ENCODE measurements at places on chromosomes 5 and 9.

DNA sequence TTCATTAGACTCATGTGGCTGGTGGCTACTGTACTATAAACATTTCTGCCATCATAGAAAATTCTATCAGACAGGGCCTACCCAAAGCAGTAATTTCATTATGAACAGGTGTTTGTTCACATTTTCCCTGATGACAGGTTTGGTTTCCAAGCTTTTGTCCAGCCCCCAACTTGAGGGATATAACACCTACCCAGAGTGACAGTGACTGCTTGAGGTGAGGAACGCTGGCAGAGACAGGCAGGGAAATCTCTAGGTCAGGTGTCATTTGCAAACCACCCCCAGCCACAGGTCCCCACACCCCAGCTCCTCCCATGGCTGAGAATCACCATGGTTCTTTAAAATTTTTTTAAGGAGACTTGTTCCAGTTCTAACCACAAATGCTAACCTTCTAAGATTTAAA lies 25.5 kb downstream of the GOLM1 start:
- no peak for DNase-seq

GRCh38 chr5:11497651-11498050 lies 406.6 kb downstream of the CTNND2 start:
- no peak for DNase-seq

DNA sequence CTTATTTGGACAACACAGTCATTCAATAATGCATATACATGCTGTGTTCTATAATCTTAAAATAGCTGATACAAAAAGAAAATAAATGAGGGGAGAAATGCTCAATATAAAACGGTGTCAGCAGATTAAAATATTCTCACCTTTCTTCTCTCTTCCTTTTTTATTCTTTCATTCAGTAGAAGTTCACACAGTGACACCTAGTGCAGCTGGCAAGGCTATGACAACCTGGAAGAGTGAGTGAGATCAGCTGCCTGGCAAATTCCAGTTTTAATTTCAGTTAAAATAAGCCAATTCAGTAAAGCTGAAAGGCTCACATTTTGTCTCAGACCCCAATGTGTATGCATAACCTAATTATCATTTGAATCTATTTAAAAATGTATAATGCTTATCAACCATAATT lies 150.3 kb downstream of the RASEF start:
- DNase-seq, result no peak

GRCh38 chr9:4936823-4937222 lies 48.2 kb upstream of the JAK2 start:
- DNase-seq, result no peak

DNA sequence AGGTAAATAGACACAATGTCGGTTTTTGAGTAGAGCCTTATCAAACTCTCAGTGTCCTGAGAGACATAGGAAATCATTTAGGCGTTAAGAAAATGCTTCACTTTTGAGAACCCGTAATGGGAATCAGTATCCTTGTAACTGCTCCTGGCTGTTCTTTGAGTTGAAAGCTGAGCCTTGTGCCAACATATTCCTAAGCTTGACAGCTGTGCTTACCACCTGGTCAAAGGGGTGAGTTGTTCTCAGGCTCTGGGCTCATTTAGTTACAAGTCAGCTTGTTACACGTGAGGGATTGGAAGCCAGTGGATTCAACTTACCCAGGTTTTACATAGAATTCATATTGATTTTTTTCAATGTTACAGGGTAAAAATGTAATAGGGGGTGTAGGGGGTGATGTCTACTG lies 145.9 kb downstream of the GABRB2 start:
- no peak for DNase-seq

DNA sequence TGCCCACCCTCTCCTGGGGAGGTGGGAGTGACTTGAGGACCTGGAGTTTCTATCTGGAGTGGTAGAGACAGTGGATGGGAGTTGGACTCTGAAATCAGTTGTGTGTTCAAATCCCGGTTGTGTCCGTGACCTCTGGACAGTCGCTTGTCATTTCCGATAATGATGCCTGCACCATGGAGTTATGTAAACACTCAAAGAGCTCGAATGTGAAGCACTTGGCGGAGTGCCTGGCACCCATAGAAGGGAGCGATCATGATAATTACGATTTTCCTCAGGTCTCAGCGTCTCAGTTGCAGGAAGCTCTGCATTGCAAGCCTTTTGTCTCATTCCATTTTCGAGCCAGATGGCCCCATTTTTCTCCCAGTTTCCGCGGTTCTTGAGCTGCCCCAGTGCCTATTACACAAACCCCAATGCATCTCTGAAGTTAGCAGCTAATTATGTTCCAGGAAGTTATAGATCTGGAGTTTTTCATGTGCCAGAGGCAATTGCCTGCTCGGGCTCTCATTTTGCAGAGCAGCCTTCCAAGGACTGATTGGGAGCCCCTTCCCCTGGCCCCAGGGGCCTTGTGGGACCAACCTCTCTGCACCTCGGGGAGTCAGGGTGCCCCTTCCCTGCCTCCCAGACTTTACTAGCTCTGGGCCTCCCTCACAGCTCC lies 175.5 kb upstream of the MVB12B start:
- DNase-seq, result no peak

DNA sequence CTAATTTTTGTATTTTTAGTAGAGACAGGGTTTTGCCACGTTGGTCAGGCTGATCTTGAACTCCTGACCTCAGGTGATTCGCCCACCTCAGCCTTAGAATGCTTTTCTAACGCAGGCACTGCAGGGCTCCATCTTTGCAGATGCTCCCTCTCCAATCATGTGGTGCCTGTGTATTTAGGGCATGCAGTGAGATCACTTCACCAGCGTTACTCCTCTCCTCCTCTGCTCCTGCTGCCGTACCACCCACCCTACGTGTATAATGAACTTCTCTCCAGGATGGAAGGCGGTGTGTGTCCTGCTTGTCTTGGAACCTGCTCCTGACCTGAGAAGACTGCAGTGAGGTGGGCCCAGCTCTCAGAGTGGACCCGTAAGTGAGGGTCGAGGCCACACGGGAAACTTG lies 13.6 kb upstream of the CFAP157 start:
- DNase-seq, result no peak

DNA sequence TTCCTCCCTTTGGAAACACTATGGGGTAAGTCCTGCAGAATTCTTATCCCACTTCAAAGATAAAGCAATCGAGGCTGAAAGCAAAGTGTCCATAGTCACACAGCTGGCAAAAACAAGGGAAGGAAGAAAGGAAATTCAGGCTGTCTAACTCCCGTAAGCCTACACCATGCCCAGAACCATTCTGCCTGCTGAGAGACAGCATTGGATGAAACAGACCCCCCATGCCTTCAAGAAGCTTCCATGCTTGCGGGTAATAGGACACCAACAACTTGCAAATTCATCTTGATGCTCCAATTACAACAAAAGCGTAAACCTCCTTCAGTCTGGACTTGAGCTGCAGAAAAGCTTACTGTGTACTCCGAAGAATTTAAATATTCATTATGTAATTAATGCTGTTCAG lies 181.1 kb upstream of the WWC1 start:
- DNase-seq, result no peak

DNA sequence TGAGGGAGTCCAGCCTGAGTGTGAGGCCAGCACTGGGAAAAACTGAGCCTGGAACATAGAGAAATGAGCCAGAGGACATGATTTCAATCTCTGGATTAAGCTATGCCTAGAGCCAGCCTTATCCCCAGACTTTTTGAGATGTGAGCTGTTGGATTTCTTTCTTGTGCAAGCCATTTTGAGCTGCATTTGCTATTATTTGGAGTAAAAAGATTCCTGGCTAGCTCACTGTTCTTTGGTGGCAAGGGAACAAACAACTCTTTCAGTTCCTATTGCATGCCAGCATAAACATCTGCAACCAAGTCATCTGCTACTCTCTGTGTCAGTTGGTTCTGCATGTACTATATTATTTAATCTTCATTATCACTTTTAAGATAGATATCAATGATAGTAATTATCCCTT lies 70.1 kb upstream of the MAN2A1 start:
- DNase-seq, result no peak

DNA sequence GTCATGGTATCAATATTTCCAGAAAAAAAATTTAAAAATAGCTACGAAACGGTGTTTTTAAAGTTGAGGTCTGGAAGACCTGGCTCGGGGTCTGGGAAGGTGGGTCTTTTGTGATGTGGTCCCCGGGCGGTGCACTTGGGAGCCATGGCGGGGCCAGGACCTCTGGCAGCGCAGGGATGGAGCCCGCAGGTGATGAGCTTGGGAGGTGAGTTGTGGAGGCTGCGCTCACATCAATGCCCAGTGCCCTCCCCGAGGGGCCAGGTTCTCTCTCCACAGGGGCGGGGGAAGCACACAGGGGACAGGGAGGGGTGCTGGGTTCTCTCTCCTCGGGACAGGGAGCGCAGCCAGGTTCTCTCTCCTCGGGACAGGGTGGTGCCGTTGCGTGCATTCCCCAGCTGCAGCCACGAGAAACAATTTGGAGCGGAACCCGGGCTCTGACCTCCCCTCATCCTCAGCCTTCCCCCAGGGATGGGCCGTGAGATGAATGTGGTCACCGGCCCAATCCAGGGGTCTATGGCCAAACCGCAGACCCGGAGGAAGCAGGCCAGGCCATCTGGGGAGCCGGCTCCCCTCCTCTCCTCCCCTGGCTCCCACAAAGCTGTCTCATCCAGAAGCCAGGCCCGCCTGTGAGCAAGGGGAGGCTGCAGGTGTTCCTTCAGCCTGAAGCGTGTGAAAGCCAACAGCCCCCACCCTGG lies 25.8 kb downstream of the DBH start:
- no peak for DNase-seq

GRCh38 chr5:36494841-36495601 lies 111.4 kb upstream of the SLC1A3 start:
- no peak for DNase-seq

- DNase-seq, result no peak
Observed at GRCh38 chr5:148014276-148014675, 49.5 kb upstream of the SPINK5 start.

DNA sequence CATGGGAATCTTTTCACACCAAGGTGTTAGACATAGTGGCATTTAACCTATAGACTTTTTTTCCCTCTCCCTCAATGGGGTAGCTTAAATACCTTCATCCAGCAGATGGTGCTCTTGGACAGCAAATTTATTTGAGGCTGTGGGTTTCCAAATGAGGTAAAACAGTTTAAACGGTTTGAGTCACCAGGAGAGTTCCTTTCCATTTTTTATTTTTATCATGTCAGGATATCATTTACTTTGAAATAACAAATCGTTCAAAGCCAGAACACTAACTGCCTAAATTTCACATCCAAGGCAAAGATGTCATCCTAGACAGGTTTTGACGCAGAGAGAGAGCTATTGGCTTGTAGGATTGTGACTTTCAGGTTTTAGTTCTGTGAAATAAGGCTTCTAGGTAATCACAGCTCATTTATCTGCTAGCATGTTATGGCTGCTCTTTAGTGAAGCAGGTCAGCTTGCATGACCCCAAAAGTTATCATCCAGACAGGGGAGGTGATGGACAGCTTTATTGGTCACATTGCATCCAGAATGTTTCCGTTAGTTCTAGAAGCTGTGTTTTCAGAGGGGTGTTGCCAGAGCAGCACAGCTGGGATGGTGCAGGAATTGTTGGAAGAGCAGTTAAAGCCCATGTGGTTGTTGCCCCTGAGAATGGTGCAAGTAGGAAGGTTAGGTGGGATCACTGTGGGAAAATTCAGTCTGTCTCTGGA lies 69.8 kb downstream of the KDM4C start:
- no peak for DNase-seq

DNA sequence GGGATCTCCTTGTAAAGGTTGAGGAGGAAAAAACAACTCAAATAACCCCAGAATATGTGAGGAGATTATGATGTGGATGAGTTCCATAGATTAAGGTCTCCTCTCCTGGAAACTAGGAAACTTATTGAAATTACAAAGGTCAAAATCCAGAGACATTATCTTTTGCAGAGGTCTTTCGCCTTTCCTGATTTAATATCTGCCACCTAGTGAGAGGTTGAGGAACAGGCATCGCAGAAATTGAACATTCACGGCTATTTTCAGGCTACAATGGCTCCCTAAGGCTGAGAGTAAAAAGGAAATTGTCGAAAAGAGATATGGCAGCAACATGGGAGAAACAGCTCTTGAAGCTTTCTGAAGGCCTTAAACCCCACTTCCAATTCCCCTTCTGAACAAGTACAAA lies 127.5 kb upstream of the PLCXD3 start:
- no peak for DNase-seq

GRCh38 chr9:35110327-35110761 lies 5.3 kb downstream of the ATOSB start:
- DNase-seq, result no peak

- DNase-seq, result no peak
Observed at GRCh38 chr5:56900858-56901578, 8.4 kb upstream of the SETD9 start.

- no peak for DNase-seq
Observed at GRCh38 chr9:136327304-136327974, at the start of gene GPSM1. Gene GPSM1 (plus strand): TSS chr9:136327539. CDS start chr9:136327696, 157 bp downstream.

DNA sequence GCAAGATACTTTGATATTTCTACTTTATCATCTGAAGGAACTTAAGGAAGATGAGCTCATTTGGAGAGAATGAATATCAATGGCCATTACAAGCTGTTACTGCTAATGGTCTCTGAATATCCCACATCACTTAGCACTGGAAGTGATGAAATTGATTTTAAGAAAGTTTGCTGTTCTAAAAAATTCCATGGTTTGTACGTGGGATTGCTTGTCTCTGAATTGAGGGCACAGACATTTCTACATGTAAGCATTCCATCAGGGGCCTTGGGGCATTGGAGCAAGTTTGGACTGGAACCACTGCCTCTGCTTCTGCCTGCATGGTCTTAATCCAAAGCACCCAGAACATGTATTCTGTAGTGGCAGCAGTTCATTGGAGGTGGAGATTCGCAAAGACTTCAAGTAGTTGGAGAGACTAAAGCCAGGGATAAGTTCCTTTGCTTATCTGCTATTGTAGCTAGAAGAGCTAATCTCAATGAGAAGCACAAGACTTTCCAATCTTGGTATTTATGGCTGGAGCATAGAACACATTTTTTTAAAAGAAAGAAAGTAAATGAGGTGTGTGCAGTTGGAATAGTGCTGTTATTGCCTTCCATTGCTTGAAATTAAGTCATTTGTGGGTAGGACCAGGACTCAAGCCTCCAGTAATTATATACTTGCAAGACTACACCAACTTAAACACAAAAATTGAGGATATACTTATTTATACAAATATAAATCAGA lies 424.2 kb downstream of the SPATA31D1 start:
- no peak for DNase-seq

GRCh38 chr9:100294341-100294740 lies 58.4 kb downstream of the TEX10 start:
- DNase-seq, result no peak

GRCh38 chr5:116002116-116002906 lies 30.0 kb upstream of the ARL14EPL start:
- no peak for DNase-seq

DNA sequence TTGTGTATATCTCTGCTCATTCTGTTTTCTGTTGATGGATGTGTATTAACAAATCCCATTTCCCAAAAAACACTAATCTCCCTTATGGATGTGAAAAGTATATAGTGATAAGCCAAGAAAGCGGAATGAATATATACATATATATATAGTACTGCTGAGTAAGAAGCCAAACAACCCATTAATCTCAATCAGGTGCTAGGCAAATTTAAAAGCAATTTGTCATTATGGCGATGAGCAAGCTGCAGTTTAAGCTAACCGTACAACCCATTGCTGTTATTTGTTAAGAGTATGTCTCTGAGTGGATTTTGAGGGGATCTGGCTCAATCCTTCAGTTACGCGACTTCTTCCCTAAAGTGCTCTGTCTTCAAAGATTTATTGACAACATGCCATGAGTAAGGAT lies 640.4 kb upstream of the ARRDC3 start:
- DNase-seq, result no peak
